ENCODE measurements at places on chromosomes 1 and 21.
A peak's percentile ranks its signal among the peaks of the same experiment; 100 is the strongest.

GRCh38 chr1:208988811-208989222 lies 594.7 kb upstream of the CAMK1G start:
- DNase-seq, result no peak

- no peak for DNase-seq
Observed at GRCh38 chr1:26094677-26095383, 16.8 kb upstream of the PDIK1L start.

GRCh38 chr1:242871471-242872030 lies 347.1 kb upstream of the PLD5 start:
- no peak for DNase-seq

DNA sequence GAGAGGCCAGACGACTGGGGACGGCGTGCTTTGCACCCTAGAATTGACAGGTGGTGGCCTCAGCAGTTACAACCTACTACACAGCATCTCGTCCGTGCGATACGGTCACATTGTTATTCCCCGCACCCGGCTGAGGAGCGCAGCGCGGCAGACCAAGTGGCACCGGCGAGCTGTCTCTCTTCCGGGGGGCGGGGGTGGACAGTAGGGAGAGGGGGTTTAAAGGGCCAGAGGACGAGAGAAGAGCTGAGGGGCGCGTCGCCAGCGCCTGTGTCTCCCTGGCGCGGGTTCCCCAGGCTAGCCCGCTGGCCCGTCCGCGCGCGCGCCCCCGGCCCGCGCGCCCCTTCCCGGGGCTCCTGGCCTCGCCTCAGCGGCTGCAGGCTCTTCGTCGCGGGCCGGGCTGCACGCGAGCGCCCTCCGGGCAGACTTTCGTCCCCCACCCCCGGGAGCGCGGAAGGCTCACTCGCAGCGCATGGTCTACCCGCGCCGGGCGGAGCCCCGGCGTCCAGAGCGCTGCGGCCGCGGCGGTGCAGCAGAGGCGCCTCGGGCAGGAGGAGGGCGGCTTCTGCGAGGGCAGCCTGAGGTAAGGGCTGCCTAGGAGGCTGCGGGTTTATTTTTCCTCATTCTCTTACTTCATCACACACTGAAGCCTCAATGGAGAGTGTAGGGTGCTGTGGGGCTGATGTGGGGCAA lies at the start of gene PDE4B:
PDE4B (plus strand) TSS at position 227 of the 690 bp plus-strand sequence.
- DNase-seq, result no peak

DNA sequence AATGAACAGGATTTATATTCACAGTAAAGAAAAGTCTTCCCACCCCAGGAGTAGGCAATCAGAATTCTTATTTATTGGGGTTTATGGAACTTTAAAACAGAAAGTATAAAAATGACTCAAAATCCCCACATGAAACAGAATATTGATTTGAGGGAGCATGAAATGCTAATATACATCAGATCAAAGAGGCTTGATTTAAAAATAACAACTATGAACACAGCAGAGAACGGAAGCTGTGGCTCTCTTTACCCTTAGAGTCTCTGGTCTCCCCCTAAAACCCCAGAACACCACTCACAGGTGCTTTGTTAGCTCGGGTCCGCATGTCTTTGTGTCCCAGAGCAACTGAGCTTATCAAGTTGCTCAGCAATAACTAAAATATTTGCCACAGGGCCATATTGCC lies 31.2 kb upstream of the FASLG start:
- DNase-seq, result no peak

GRCh38 chr1:202561726-202562443 lies 148.4 kb downstream of the SYT2 start:
- DNase-seq, result no peak

DNA sequence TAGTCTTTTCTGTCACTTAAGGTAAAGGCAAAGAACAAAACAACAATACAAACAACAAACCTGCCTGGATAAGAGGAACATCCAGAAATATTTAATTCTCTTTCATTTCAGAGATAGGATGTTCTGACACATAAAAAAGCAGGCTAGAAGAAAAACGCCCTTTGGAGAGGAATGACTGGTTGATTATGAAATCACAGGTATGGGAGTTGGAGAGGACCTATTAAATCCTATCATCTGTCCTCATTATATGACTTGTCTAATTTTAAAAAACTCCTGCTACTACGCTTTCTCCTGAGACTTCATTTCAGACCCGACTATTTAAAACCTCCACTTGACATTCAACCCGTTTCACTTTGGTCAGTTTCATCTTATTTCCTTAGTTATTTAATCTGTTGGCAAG lies 54.1 kb downstream of the TMPRSS15 start:
- DNase-seq, result no peak

- no peak for DNase-seq
Observed at GRCh38 chr1:11848373-11848700, 754 bp upstream of the NPPA start.

- DNase-seq, result no peak
Observed at GRCh38 chr1:183191833-183192232, 5.8 kb downstream of the LAMC2 start.

DNA sequence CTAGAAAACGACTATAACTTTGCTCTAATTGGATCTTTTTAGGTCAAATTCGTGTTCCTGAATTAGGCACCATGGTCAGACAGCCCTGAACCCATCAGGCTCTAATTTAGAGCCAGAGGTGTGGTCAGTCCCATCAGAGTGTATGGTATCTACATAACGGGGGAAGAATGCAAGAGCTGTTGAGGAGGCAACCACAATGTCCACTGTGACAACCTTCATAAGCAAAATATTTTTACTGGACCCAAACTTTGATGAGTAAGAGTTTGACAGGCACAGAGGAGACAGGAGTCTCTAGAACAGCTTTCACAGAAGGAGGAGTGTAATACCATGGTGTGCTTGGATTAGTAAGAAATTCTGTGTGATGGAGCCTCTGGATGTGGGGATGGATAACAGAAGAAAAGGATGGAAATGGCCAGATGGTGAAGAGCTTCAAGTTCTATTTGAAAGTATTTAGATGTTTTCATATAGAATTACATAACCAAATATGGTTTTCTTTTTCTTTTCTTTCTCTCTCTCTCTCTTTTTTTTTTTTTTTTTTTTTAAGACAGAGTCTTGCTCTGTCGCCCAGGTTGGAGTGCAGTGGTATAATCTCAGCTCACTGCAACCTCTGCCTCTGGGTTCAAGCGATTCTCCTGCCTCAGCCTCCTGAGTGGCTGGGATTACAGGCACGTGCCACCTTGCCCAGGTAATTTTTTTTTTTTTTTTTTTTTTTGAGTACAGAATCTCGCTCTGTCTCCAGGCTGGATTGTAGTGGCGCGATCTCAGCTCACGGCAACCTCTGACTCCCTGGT lies 24.9 kb downstream of the UBE2U start:
- DNase-seq, result no peak

- no peak for DNase-seq
Observed at GRCh38 chr1:236864211-236864610, 69.1 kb downstream of the MTR start.

- no peak for DNase-seq
Observed at GRCh38 chr1:229070168-229070567, 200.7 kb upstream of the RAB4A start.

GRCh38 chr1:97364086-97364485 lies 556.7 kb downstream of the DPYD start:
- no peak for DNase-seq

DNA sequence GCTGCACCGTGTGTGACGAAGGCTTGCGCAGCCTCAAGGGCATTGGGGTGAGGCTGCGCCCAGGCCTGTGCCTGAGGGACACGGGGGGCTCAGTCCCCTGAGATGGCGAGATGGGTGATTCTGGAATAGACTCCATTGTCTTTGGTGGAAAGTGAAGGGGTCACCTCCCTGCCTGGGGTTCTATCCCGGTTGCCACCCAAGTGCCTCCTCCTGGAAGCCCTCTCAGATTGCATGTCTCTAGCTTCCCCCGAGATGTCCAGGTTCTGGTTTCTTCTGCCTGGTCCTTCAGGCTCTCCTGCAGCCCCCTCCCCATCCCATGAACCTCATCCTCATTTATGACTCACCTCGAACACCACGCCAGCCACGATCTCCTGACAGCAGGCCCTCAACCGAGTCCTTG lies 22.3 kb upstream of the MFN2 start:
- no peak for DNase-seq

- no peak for DNase-seq
Observed at GRCh38 chr1:935751-936231, 12.1 kb downstream of the SAMD11 start.

- DNase-seq, result no peak
Observed at GRCh38 chr1:205531191-205532025, 26.9 kb downstream of the CDK18 start.

GRCh38 chr1:160163615-160164014 lies 12.2 kb downstream of the ATP1A4 start:
- no peak for DNase-seq

GRCh38 chr1:241266121-241266520 lies 90.9 kb downstream of the RGS7 start:
- no peak for DNase-seq

DNA sequence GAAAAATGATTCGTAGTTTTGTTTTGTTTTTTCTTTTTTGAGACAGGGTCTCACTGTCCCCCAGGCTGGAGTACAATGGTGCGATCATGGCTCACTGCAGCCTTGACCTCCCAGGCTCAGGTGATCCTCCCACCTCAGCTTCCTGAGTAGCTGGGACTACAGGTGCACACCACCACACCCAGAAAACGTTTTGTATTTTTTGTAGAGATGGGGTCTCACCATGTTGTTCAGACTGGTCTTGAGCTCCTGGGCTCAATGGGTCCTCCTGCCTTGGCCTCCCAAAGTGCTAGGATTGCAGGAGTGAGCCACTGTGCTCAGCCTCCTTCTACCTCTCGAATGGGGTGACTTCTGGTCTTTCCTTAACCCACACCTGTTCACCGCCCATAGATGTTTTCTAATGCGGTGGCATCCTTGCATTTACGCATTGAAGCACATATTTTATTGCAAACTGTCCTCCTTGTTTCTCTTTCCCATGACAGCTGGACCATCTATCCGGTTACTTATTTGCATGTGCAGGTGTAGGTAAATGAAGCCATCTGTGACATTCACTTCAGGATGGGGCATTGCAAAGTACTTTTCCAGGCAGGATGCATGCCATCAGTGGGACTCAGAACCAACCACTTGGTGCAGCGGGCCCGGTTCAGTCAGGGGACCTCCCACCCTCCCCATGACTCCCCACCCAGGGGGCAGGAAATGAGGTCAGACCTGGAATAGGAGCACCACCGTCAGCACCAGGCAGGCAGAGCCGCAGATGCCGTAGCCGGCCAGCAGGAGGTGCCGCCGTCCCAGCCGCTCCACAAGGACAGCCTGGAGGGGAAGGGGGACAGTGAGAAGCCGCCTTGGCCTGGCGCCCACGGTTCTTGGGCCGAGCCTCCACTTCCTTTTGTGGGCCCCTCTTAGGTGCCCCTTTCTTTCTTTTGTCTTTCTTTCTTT lies 16.5 kb downstream of the SLC2A7 start:
- DNase-seq, result no peak

GRCh38 chr1:87132284-87132870 lies 196.3 kb upstream of the LMO4 start:
- no peak for DNase-seq

DNA sequence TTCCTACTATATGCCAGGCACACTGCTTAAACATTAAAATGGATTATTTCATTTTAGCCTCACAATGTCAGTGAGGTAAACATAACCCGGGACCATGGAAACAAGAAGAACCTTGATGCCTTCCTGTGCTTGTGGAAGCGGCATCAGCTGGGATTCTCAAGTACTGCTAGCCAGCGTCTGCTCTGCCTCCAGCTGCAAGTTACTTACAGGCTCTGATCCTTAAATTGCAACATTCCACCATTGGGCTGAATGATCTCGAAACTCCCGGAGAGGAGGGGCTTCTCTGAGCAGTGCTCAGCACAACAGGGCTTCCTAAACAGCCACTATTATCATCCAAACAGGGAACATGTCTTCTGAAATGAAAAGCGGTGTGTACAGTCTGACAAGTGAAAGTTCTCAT lies 6.7 kb upstream of the MAN1C1 start:
- DNase-seq, result no peak

- DNase-seq, result no peak
Observed at GRCh38 chr1:177024623-177025022, 139.9 kb downstream of the ASTN1 start.

DNA sequence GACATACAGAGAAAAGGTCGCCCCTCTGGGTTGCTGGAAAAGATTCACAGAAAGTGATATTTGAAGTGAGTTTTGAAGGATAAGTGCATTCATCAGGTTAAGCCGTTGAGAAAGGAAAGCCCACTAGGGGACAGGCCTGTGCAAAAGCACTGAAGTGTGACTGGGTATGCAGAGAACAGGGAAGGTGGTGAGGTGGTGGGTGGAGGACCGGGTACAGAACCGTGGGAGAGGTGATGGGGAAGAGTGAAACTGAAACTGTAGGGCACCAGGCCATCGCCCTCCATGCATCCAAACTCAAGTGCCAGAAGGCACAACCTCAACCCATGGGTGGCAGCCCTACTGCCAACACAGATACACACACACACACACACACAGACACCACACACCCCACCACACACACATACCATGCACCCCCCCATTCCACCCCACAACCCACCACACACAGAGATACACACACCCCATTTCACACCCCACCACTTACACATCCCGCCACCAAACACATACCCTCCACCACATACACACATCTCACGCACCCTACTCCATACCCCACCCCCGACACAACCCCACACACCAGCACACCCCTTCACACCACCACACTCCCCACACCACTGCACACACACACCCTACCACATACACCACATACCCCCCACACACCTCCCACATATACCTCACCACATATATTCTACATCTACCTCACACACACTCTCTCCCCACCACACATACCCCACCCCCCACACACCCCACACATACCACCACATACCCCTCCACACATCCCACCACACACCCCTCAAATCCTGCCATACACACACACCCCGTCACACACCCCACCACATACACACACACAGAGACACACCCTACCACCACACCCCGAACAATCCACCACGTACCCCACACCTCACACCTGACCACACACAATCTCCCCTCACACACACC lies 59.0 kb downstream of the TSEN15 start:
- DNase-seq, result peak; percentile 1

- DNase-seq, result no peak
Observed at GRCh38 chr1:205930799-205931281, 12.4 kb downstream of the SLC26A9 start.

DNA sequence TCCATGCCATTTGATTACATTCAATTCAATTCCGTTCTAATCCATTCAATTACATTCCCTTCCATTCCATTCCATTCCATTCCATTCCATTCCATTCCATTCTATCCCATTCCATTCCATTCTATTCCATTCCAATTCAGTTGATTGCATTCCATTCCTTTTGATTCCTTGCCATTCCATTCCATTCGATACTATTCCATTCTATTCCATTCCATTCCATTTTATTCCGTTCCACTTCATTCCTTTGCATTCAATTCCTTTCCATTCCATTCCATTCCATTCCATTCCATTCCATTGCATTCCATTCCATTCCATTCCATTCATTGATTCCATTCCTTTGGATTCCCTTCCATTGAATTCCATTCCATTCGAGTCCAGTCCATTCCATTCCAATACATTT lies 2574.0 kb upstream of the TPTE start:
- DNase-seq, result no peak

- DNase-seq, result no peak
Observed at GRCh38 chr21:14526836-14527695, 19.0 kb downstream of the SAMSN1 start.

- no peak for DNase-seq
Observed at GRCh38 chr1:72431810-72432209, 149.5 kb upstream of the NEGR1 start.

- no peak for DNase-seq
Observed at GRCh38 chr1:243495442-243496186, 239.8 kb downstream of the SDCCAG8 start.

GRCh38 chr1:38166461-38166860 lies 119.9 kb upstream of the POU3F1 start:
- no peak for DNase-seq

- no peak for DNase-seq
Observed at GRCh38 chr1:34361121-34361520, 184.4 kb downstream of the C1orf94 start.

GRCh38 chr1:22699681-22700520 lies 10.7 kb upstream of the EPHB2 start:
- no peak for DNase-seq

Data from activated CD8-positive, alpha-beta memory T cell treated with anti-CD3 and anti-CD28 coated beads for 1 hour (primary cell).